Left hindlimb (tissue), 1 donor: ENCODE measurements at places on chromosomes 7 and 10.

DNA sequence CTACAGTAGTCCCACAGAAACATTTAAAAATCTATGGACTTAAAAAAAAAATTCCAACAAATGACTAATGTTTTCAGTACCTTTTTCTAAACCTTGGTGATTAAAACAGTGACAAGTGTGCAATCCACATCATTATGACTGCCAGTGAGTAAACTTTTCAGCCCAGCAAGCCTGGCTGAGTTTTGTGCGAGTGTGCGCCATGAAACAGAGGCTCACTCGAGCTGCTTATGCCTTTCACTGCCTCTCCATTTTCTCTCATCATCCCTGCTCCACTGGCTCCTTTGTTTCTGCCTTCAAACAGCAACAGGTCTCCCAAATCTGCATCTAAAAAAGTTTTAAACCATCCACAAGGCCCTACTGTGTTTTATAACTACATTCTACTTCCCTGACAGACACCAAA lies 105.8 kb downstream of the USP6NL start:
- no peak for DNase-seq

DNA sequence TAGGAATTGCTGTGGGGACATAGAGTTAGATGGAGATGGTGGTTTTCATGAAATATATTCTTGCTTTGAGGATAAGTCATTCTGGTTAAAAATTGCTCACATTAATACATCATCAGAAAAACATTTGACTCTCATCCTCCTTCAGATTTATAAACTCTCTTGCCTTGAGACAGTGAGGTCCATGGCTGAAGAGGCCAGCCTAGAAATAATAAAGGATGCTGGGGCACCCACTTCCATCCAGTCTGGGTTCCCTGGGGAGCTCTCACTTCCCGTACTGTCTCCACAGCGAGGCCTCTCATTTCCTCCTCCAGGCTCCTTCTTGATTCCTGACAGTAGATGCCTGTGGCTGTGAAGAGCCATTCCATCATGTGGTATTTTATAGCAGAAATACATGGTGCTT lies 73.3 kb upstream of the PRKG1 start:
- no peak for DNase-seq

- no peak for DNase-seq
Measured at GRCh38 chr10:119769886-119770285, 44.0 kb downstream of the INPP5F start.

GRCh38 chr7:12942609-12943008 lies 255.2 kb downstream of the ARL4A start:
- no peak for DNase-seq

DNA sequence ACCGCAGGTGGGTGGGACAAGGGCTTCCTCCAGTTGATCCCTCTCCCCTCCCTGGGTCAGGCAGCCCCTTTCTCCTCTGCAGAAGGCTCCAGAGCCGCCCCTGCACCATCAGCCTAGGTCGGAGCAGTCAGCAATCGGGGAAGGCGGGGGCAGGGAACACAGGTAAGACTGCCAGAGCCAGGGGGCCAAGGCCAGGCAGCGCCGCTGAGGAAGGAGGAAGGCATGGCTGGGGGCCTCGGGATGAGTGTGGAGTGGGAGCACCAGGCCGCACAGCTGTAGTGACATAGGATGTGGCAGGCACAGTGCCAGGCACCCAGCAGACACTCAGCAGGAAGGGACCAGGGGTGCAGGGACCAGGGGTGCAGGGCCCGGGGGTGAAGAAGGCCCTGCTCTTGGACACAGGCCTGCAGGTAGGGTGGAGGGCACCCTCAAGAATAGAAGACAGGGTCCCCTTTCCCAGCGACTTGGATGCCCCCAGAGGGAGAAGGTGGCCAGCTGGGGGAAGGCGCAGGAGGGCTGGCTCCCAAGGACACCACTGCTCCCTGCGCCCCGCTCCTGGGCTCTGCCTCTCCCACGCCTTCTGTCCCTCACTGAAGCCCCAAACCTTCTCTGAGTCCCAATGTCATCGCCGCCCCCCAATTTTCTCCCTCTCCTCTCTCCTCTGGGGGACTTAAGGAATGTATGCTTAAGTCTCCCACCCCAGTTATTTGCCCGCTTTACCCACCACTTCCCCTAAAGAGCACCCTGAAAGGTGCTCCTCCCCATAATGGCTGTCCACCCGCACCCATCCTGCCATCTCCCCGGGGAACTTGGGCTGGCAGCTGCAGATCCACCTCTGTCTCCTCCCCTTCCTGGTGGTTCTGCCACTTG lies 38.5 kb downstream of the CAMK2B start:
- DNase-seq = no peak

DNA sequence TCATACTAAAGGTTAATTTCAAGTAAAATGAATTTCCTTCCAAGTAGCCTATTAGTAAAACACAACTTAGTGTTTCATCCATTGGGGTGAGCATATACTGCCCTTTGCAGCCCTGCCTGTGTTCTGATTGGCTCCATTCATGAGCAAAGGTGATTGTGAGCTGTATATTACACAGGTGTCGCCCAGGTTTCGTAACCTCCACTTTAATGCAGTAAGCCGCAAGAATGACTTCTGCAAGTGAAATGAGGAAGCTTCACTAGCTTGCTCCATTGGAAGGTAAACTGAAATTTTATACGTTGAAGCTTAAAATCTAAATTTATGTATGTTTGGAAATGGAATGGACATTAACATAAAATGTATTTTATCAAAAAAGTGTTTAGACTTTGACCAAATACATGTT lies 24.4 kb downstream of the MTURN start:
- DNase-seq = no peak

DNA sequence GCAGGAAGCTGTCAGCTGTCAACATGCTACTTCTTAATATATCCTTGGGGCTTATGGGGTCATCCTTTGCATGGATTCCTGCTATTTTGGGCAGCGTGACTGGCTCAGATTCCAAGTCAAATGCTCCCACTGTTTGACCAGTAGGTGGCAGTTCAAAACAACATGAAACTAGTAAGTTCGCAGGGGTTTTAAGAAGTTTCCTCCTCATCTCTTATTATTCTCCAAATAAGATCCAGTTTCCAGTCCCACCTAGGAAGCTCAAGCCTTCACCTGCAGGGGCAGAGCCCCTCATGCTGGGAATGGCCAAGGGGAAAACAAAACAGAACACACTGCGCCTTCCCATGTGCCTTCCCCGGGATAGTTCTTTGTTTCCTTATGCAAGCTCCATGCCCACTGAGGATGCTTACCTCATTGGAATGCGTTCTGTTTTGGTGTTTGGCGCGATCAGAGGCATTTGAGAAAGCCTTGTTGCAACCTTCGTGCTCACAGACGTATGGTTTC lies 259.8 kb downstream of the GLI3 start:
- DNase-seq = no peak

DNA sequence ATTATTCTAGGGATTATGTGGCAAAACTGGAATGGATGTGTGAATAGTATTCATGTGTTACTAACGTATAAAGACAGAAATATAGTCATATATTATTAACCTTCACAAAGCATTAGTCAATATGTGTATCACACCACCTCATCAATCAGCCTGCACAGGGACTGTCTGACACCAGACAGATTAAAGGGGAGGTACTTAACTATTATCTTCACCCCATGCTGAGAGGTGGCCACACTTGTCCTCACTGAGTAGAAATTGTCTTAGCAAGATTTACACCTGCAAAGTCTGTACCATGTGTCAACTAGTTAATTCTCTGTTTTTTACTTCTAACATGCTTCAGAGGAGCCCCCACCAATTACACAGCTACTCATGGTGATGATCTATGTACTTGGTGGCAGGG lies 146.3 kb upstream of the LRGUK start:
- DNase-seq = no peak

DNA sequence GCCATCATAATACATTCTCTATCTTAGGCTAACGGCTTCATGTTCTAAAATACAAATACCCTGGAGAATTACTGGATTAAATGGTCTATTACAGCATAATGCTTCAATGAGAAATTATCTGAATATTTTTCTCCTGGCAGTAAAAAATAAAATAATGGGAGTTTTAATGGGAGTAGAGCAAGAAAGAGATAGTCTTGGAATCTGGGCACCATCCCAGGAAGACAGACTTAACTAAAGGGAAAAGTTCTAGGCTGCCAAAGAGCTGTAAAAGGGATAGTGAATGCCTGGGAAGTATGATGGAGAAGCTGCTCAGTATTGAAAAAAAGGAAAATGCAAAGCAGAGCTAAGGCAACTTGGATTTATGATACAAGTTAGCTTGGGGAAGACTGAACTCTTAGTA lies 12.1 kb upstream of the SYPL1 start:
- no peak for DNase-seq

DNA sequence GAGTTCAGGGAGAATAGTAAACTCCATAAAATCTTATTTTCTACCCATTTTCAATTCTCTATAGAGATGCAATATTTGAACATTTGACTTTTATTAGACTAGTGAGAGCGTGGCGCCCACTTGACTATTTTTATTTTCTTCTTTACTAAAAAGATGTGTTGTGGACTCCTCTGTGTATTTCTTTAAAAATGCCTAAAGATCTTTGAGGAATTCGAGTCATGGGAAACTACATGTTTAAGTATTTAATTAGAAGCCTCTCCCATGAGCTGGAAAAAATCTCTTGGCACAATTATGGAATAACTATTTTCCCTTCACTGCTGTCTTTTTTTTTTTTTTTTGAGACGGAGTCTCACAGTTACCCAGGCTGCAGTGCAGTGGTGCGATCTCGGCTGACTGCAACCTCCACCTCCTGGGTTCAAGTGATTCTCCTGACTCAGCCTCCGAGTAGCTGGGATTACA lies 124.2 kb downstream of the ARHGAP12 start:
- no peak for DNase-seq

DNA sequence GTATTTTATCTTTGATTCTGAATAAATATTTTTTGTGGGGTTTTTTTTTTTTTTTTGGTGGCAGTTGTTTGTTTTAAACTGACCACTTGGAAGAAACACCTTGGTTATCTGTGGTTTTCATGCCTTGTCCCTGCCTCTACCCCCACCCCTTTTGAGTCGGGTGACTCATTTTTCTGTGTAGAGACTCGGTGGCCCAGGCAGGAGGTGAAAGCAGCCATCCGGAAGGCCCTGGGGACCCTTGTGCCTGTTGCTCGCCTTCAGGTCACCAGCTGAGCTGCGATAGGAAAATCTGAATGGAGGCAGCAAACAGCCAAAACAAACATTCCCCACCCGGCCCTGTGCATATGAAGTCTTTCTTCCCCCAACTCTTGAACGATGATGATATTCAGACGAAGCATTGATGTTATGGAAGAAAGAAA lies 22.8 kb downstream of the CYP17A1 start:
- no peak for DNase-seq

DNA sequence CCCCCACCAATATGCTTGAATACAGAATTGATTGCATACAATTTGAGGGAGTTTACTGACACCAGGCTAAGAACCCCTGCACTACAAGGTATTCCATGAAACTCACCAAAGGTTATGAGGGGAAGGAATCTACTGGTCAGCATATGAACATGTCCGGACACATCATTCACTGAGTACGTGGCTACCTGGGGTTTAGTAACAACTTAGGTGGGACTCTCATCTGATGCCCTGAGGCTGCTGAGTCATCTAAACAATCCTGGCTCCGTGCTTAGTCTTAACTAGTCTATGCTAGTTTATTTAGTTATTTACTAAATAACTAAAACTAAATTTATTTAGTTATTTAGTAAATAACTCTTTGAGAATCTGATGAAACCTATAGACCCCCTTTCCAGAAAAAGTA lies 11.3 kb downstream of the PI4K2A start:
- DNase-seq = no peak

DNA sequence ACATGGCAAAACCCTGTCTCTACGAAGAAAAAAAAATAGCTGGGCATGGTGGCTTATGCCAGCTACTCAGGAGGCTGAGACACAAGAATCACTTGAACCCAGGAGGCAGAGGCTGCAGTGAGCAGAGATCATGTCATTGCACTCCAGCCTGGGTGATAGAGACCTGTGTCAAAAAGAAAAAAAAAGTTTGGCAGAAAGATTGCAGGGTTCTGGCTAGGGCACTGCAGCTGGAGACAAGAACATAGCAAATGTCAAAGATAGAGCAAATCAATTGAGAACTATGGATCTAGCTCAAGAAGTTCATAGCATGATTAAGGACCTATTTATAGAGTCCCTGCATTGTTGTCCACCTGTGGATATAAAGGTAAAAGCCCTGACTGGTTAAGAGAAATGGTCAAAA lies 79.5 kb downstream of the CACNA2D1 start:
- no peak for DNase-seq

GRCh38 chr7:19377611-19378344 lies 232.6 kb upstream of the FERD3L start:
- no peak for DNase-seq

DNA sequence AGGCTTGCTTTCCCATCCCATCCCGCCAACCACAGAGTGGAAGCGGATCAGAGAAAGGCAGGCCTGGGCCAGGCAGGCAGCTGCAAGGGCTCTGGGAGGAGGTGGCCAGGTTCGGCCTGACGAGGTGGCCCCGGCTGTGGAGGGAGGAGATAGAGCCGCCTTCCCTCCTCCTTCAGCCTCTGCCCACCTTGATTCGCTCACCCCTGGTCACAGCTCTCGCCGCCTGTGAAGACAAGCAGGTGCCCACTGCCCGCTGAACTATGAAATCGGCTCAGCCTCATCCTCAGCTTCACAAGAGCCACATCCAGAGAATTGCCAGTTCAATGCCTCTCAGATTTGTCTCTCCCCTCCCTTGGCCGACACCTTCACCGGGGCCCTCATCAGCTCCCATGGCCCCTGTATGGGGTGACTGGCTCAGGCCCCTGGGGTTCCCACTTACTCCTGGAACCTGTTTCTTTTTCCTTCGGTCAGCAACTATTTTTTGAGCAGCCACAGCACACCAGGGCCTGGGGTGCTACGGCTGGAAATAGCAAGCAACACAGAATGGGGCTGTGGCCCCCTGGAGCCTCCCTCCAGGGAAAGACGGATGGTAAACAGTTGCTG lies 80.0 kb upstream of the CHST15 start:
- no peak for DNase-seq

GRCh38 chr7:96330193-96330592 lies 8.3 kb upstream of the SLC25A13 start:
- DNase-seq = no peak

- no peak for DNase-seq
Measured at GRCh38 chr10:29268011-29268410, 20.9 kb upstream of the LYZL1 start.
